ENCODE measurements at places on chromosomes 2 and 18. TPM values are rescaled to one million over a fixed set of nuclear protein-coding genes. Genes with fewer than 3 reads are reported as not detected.
A peak's percentile ranks its signal among the peaks of the same experiment; 100 is the strongest.

Gene OTOS
- total RNA-seq = not detected

GRCh38 chr2:158921599-158922408, 46.6 kb upstream of the TANC1 start:
- peaks cover 2% of the 10 kb centered on the region for H3K36me3 ChIP-seq
- no peak overlapping the region for H3K4me3 ChIP-seq
- DNase-seq = peak; percentile 78

DNA sequence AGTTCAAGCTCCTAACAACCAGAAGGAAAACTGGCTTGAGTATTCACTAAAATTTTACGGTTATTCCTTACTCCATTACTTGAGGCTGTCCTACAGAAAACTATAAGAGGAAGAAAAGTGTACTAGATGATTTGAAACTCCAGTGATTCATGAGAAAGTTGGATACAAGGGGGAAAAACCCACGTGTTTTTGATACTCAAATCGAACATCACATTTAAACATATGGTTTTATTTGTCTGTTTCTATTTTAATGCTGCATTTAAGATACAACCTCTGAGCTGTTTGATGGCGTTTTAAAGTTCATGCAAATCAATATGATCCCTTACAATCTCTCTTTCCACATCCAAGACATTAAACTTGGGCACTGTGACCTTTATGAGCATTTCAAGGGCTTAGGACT, 125.1 kb upstream of the LMAN1 start:
- H3K27me3 ChIP-seq = no peaks in the 10 kb centered on the region
- H3K27ac ChIP-seq = no peak overlapping the region
- H3K36me3 ChIP-seq = no peaks in the 10 kb centered on the region
- no peaks in the 10 kb centered on the region for H3K4me1 ChIP-seq

DNA sequence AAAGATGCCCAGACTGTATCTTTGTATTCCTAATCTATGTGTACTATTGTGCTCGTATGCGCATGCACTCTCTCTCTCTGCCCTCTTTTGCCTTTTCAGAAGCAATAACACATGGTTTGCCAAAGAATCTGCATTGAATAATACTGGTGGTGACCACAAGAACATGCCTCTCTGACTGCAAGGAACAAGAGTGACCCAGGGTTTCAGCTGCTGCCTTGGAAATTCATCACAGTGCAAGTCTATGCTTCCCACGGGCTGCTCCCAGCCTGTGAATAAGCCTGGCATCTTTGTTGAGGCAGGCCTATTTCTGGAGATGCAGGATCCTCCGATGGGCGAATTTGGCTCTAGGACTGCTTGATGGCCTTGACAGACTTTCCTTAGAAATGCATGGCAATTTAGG, 689.4 kb upstream of the FANCL start:
- H3K27me3 ChIP-seq = no peaks in the 10 kb centered on the region
- no peak overlapping the region for H3K27ac ChIP-seq
- H3K4me3 ChIP-seq = no peak overlapping the region
- no peaks in the 10 kb centered on the region for H3K36me3 ChIP-seq
- DNase-seq = no peak
- H3K4me1 ChIP-seq = peaks cover 5% of the 10 kb centered on the region

- H3K4me1 ChIP-seq = no peaks in the 10 kb centered on the region
- DNase-seq = no peak
- no peaks in the 10 kb centered on the region for H3K27me3 ChIP-seq
- H3K36me3 ChIP-seq = no peaks in the 10 kb centered on the region
- H3K27ac ChIP-seq = no peak overlapping the region
- no peak overlapping the region for H3K4me3 ChIP-seq
These were observed 11.3 kb upstream of the DES start for GRCh38 chr2:219406861-219407230.

Data from H9 (cell line).